ENCODE measurements at places on chromosomes 16 and 17.

GRCh38 chr17:40399185-40399584 lies 18.5 kb downstream of the TOP2A start:
- no peak for DNase-seq

GRCh38 chr16:19118938-19119431 lies 5.2 kb downstream of the ITPRIPL2 start:
- DNase-seq: no peak

DNA sequence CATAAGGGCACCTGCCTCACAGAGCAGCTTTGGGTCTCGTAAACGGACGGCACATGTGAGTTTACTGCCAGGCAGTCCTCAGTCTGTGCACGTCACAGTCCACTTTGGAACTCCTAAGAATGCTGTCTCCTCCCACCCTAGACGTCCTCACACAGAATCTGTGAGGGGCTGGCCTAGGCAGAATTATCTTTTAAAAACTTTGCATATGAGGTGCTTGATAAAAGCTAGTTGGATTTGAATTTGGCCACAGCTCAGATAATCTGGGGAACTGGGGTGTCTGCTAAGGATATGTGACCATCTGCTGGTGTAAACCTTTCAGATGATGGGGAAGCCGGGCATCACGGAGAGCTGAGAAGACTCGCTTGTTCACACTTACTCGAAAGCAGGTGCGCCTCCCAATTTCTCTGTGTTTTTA lies 64.4 kb downstream of the METRNL start:
- DNase-seq: no peak

GRCh38 chr17:49971848-49972485 lies 3.0 kb downstream of the DLX4 start:
- DNase-seq: no peak

- no peak for DNase-seq
Observed at GRCh38 chr16:3857189-3858043, 23.1 kb downstream of the CREBBP start.

GRCh38 chr16:4347765-4348509 lies 3.2 kb downstream of the PAM16 start:
- DNase-seq: no peak

DNA sequence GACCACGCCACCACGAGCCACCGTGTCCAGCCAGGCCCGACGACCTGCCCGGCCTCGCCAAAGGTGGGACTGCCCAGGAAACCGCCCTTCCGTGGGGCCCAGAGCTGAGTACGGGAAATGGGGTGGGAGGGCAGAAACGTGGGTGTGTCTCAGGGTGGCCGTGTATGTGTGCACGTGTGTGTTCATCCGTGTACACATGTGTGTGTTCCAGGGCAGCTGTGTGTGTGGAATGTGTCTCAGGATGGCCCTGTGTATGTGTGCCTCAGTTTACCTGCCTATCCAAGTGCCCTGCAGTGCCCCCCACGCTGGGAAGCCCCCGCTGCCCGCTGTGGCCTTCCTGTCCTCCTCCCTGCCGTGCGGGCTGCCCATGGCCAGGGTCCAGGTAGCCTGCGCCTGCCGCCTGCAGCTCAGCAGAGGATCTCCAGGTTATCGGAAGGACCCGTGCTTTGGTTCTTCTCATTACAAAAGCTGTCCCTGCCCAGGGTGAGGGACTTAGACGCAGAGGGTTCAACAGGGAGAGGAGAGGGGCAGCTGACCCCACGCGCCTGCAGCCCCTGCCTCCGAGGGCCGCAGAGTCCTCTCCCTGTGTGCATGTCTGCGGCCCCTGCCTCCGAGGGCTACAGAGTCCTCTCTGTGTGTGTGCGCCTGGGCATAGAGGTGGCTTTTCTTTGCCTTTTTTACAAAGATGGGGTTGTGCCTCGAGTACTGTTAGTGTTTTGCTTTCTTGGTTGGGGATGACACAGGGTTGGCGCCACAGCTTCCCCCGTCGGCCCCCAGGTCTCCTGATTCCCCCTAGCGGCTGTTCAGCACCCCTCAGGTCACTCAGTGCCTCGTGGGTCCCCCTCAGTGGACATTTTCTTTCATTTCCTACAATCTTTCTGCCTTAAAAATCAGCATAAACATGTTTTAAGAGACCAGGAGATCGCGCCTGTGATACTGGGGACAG lies 23.6 kb downstream of the ZNF469 start:
- DNase-seq: no peak

- DNase-seq: no peak
Observed at GRCh38 chr16:82867485-82867884, 240.7 kb downstream of the CDH13 start.

DNA sequence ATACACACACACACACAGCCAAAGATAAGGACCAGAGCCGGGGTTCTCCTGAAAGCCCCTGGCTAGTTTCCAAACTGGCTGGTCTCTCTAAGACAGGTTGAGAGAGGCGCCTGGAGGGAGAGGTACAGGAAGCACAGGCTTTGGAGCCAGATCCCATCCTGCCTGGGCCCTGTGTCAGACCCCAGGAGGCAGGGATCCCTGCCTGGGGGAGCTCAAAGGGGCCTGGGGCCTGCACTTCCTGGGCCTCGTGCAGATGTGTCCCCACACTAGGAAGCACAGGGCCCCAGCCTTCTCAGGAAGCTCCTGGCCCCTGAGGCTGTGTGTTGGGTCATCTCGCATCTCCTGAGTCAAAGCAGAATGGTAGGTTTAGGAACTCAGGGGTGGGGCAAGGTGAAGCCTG lies 16.0 kb downstream of the SLC5A10 start:
- DNase-seq: no peak

DNA sequence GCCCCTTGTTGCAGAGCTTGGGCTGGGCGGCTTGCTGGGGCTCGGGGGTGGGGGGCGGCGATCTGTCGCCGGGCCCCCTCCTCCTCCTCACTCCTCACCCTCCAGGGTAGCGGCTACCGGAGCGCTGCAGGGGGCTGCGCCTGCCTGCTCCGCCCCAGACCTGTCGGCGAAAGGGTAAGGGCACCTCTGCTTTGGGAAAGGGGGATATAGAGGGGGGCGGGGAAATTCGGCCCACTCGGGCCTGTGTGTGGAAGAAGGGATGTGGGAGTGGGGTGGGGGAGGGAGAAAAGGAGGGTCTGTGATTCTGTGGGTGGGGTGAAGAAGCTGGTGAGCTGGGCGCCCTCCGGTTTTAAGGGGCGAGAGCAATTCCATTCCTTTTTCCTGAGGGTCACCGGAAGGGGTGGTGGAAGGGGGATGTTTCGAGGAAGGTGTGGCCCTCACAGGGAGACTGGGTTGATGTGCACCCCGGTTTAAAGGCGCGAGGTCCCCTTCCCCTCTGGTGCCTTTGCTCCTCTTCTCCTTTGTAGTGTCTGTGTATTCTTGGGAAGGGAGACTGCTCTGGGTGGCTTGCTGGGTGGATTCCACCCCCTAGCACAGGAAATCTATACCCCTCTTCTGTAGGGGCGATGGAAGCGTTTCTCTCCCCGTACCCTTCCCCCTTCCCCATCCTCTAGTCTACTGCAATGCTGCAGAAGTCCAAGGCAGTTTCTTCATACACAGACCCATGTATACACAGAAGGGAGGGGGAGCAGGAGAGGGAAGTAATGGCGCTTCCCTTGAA lies 878 bp downstream of the TAOK1 start:
- DNase-seq: peak; percentile 10

- DNase-seq: no peak
Observed at GRCh38 chr17:43906951-43907424, 348 bp downstream of the MPP2 start.

GRCh38 chr17:5677620-5678019 lies 93.3 kb upstream of the NLRP1 start:
- no peak for DNase-seq

- DNase-seq: no peak
Observed at GRCh38 chr16:57579361-57579665, 36.9 kb downstream of the ADGRG5 start.

- no peak for DNase-seq
Observed at GRCh38 chr17:42798011-42798382, 507 bp downstream of the COA3 start.

- DNase-seq: no peak
Observed at GRCh38 chr17:16158714-16159113, 56.6 kb downstream of the NCOR1 start.

DNA sequence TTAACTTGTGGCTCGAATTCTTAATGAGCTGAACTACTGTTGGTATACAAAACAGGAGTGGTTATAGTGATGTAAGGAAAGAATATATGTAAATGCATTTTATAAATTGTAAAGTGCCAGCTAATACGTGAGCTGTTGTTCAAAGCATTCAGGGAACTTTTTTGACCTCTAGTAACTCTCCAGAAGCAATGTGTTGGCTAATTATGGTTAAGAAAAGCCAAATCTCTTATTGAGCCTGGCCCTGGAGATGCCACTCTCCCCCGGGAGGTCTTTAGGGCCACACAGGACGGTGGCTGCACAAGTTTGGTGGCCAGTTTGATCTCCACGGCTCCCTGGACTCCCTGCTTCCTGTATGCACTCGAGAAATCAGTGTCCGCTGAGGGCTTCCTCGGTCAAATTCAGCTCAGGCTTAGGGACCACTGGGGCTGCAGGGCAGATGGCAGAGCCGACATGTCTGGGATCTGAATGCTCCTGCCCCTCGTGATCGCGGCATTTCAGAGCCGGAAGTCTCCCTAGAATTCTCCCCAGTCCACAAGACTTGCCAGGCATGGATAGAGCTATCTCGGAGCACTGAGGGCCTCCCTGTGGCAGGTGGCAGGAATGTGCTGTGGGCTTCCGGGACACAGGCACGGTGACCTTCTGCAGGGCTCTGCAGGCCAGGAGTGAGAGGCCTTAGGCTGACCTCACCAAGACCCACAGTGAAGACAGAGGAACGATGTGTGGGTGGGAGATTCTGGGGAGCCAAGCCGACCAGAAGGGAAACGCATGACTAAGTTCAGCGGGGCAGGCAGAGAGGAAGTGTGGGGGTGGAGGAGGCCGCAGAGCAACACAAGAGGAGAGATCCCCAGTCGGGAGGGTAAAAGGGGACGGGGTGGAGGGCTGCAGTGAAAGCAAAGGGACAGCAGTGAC lies 18.6 kb upstream of the PITPNM3 start:
- DNase-seq: peak; percentile 39

- DNase-seq: no peak
Observed at GRCh38 chr16:11129378-11129781, 126.6 kb downstream of the SOCS1 start.

DNA sequence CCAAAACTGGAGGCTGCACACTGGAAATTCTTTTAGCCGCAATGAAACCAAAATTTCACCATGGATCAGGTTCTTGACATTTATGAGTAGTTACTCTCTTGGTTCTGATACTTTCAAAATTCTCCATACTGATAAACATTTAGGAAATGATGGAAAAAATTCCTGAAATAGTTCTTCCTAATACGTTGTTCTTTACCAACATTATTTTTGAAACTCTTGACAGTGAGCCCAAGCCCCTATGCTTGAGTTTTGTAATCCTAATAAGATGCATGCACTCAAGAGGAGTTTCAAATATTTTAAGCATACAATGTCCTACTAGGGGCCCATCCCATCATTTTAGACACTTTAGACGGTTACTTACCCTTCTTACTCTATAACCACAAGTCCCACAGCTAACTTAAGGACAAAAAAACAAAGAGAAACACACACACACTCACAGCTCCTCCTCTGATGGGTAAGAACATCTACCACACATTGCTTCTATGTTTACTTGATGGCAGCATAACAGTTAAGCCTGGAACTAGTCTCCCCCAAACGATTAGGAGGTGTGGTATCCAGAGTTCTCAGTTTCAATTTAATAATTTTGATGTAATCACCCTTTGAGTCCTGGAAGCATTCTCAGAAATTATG lies 3.7 kb downstream of the VEZF1 start:
- DNase-seq: no peak

GRCh38 chr16:65665586-65665985 lies 543.7 kb upstream of the CDH11 start:
- no peak for DNase-seq

DNA sequence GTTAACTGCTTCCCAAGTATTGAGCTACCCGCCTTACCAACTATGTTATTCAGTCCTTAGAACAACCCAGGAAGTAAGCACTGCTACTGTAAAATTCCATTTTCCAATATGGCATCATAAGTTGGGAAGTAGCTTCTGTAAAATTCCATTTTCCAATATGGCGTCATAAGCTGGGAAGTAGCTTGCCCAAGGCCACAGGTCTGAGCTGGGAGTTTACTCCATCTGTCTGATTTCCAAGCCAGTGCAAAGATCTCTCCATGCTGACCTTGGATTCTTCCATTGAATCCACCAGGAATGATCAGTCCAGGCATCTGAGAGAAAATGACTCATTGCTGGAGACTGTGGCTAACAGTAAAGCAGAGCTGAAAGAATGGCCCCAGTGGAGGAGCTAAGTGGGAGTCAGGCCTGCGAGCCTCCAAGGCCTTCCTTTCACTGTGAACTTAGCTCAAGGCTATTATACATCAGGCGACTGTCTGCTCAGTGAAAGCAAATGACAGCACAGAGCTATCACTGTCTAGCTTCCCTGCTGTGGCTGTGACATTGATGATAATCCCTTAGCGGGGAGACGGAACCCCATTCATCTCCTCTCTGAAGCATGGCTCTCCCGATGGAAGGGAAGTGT lies 430.4 kb downstream of the HAPSTR1 start:
- no peak for DNase-seq

GRCh38 chr17:73957564-73957963 lies 245.9 kb upstream of the RPL38 start:
- no peak for DNase-seq

- no peak for DNase-seq
Observed at GRCh38 chr17:20187049-20187448, 177.9 kb downstream of the SPECC1 start.

DNA sequence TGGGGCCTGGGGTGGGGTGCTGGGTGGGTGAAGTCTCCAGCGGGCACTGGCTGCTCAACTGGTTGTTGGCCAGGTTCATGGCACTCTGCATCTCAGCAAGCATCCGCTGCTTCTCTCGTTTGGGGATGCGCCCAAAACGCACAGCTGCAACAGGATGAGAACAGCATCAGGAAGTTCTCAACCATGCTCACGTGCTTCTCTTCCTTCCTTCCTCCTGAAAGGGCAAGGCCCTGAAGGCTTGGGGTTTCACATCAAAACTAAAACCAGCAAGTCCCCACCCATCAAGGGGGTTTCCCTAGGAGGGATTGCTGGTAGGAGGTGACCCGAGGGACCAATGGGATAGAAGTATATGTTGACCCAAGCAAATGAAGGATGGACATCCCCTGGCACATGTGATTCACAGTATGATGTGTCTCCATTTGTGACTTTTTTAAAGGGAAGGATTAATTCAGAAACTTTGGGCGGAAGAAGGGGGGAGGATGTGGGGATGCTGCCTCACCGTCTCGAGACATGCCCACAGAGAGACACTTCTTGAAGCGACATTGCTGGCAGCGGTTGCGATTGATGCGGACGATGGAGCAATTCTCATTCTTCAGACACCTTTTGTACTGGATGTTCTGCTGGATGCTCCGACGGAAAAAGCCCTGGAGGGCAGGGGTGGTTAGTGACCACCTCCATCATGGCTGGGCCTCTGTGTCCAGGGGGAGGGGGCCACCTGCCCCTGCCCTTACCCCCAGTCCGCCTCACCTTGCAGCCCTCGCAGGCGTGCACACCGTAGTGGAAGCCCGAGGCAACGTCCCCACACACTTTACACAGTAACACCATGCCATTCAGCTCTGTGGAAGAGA lies 4.2 kb downstream of the NR1D1 start:
- DNase-seq: peak; percentile 75

GRCh38 chr16:30429418-30429677 lies 482 bp downstream of the DCTPP1 start:
- DNase-seq: no peak

All from activated CD4-positive, alpha-beta T cell treated with anti-CD3 and anti-CD28 coated beads for 4 hours (primary cell).